ENCODE measurements at places on chromosomes 12 and 14.

GRCh38 chr12:89163918-89164317, 188.4 kb downstream of the DUSP6 start:
- DNase-seq = no peak

- no peak for DNase-seq
These were observed 34.5 kb downstream of the USP44 start for GRCh38 chr12:95516757-95517156.

- peak; percentile 26 for DNase-seq
These were observed 5.7 kb upstream of the SUSD6 start for GRCh38 chr14:69605738-69606137.

- no peak for DNase-seq
These were observed 47.1 kb downstream of the RPGRIP1 start for GRCh38 chr14:21326972-21327371.

GRCh38 chr14:66833816-66834215, 325.9 kb downstream of the GPHN start:
- DNase-seq = no peak

DNA sequence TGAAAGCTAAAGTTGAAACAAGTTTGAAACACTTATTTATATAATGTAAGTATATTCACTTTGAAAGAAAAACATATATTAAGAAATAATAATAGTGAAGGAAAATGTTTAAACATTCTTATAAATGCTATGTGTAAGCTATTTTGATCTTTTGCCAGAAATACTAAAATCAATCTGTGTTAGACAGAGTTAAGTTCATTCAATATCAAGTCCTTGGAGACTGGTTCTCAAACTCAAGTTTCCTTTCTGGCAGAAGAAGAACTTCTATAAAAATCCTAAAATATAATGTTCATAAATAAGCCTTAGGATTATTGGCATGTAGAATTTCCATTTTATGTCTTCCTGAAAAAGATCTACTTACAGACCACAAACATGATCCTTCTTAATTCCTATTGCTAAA, 45.3 kb downstream of the TAOK3 start:
- DNase-seq = no peak

GRCh38 chr12:22994316-22994675, 369.3 kb downstream of the ETNK1 start:
- DNase-seq = no peak

GRCh38 chr12:77019920-77020319, 45.4 kb downstream of the E2F7 start:
- DNase-seq = no peak

- no peak for DNase-seq
These were observed 60.2 kb upstream of the RTRAF start for GRCh38 chr14:51929166-51929565.

DNA sequence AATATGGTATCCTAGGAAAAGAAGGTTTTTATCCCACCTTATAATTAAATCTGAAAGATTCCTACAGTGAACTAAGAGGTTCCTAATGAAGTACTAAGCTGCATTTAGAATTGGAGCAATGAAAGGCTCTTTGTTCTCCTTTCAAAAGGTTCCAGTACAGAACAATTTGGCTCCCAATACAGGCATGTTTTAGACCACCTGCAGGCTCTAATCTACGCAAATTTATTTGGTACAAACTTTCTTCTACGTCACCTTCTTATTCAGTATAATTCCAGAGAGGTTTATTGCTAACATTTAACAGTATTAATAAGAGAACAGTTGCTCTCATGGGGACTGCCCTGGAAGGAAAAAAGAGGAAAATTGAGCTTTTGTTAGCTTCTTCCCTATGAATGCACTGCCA, 37.6 kb upstream of the SLCO1C1 start:
- no peak for DNase-seq

DNA sequence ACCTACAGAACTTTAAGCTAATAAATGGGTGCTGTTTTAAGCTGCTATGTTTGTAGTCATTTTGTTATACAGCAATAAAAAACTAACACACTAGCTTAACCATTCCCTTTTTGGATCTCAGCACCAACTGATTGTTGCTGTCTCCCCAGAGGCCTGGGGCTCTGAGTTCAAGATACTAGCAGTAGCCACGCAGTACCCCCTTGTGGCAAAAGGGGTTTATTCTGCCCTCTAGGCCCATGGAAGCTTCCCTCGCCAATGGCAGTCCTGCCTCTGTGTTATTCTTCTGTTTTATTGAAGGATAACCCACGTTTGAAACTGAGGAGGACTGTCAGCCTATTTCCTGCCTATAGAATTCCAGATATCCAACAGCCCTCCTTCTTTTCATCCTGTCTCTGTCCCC, 455.3 kb upstream of the ATP2B1 start:
- DNase-seq = no peak

- DNase-seq = no peak
These were observed 11.7 kb downstream of the TULP3 start for GRCh38 chr12:2902272-2902880.

DNA sequence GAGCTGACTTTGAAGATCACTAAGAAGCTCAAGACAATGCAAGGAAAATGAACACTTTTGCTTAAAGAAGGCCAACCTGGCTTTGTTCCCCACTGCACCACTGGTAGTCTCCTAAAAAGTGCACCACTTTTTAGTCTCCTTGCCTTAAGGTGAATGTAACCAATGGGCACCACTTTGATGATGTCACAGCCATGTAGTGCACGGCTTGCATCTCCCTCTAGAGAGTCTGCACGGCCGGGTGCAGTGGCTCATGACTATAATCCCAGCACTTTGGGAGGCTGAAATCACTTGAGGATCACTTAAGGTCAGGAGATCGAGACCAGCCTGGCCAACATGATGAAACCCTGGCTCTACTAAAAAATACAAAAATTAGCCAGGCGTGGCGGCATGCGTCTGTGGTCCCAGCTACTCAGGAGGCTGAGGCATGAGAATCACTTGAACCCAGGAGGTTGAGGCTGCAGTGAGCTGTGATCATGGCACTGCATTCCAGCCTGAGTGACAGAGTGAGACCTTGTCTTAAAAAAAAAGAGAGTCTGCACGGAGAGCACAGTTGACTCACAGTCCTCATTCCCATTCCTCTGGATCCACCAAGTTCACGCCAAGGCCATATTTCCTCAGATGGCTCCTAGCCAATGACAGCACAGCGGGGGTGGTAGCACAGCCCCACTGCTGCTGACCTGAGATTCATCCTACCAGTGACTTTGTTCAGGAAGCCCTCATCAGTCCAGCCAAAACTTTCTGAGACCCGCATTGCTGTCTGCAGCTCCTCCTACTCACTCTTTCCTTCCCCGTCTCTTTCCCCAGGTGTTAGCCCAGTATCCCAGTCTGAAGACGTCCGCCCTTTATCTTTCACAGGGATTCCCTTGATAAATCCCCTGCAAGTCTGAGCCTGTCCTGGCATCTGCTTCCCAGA, 16.5 kb upstream of the IFT81 start:
- DNase-seq = peak; percentile 82

DNA sequence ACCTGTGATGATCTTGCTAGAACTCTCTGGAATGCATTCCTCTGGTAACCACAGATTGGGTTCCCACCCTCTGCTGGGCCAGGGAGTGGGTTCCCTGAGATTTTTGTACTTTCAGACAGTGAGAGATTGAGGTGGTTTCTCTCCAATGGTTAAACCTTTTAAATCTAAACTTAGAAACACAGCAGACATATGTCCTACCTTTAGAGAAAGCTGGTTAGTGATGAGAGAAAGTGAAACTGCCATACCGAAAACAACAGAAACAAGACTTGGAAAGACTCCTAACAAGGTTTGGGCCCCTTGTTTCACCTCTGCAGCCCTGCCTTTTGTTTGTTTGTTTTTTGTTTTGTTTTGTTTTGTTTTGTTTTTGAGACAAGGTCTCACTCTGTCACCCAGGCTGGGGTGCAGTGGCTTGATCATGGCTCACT, 9.7 kb upstream of the SGPP1 start:
- no peak for DNase-seq

GRCh38 chr12:106646472-106646871, 63.7 kb downstream of the RFX4 start:
- DNase-seq = no peak

- DNase-seq = no peak
These were observed 178.5 kb downstream of the DAD1 start for GRCh38 chr14:22410497-22410896.

DNA sequence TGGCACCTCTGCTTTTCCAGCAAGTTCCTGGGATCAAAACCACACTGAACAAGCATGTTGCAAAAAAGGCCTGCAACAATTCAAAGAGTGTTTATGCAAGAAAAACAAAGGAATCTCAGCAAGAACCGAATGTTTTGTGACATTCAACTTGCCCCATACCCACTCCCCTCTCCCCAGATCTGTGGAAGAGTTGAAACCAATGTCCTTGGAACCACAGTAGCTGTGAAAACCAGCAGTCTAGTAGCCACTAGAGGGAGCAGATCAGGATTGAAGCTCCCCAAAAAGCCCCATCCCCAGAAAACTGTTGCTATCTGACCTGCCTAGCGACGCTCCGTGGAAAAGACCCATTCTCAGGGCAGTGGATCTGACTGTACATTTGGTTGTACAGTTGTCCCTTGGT, 27.1 kb downstream of the PRKAB1 start:
- DNase-seq = no peak

DNA sequence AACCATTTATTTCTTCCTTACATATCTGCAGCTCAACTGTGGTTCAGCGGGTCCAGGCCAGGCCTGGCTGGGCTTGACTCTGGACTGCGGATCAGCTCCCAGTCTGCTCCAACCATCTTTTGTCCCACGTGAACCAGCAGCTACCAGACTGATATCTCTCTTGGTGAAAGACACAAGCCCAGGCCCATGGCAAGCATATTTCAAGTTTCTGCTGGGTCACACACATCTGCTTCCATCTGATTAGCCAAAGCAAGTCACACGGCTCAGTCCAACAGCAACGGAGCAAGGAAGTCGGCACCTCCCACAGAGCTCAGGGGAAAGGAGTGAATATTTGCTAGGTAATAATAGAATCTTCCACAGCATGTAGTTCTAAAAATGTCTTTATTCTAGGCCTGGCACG, 24.7 kb upstream of the MARK3 start:
- DNase-seq = no peak

DNA sequence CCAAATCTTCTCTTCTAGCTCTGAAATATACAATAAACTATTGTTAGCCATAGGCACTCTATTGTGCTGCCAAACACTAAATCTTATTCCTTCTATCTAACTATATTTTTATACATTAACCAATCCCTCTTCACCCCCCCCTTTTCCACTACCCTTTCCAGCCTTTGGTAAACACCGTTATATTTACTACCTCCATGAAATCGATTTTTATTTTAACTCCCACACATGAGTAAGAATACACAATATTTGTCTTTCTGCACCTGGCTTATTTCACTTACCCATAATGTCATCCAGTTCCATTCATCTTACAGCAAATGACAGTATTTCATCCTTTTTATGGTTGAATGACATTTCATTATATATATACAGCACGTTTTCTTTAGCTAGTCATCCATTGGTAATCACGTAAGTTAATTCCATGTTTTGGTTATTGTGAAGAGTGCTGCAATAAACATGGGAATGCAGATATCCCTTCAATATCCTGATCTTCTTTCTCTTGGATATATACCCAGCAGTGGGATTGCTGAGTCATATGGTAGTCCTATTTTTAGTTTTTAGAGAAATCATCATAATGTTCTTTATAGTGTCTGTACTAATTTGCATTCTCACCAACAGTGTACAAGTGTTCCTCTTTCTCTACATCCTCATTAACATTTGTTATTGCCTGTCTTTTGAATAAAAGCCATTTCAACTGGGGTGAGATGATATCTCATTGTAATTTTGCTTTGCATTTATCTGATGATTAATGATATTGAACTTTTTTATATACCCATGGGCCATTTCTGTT, 34.2 kb upstream of the PLBD1 start:
- no peak for DNase-seq

- peak; percentile 39 for DNase-seq
These were observed 166.9 kb downstream of the NELL2 start for GRCh38 chr12:44709166-44709565.

GRCh38 chr14:19800282-19801117, 3.1 kb upstream of the OR4N2 start:
- no peak for DNase-seq

GRCh38 chr12:56581418-56582145, 48.5 kb downstream of the BAZ2A start:
- DNase-seq = no peak

- DNase-seq = no peak
These were observed 163.0 kb upstream of the TMCC3 start for GRCh38 chr12:94813314-94813713.

- no peak for DNase-seq
These were observed 4.8 kb downstream of the ASCL4 start for GRCh38 chr12:107779077-107779831.
